Stimulated activated memory B cell treated with anti-CD40 and anti-IgM and Interleukin-4, amounts not matched to agents 10 μg/mL and 1 μg/mL and 100 μg/mL, for 72 hours (primary cell): ENCODE measurements at places on chromosomes 7 and 10.
A peak's percentile ranks its signal among the peaks of the same experiment; 100 is the strongest.

- H3K36me3 ChIP-seq: no peaks in the 10 kb centered on the region
- H3K27ac ChIP-seq: peak overlapping the region; percentile 95
- H3K4me3 ChIP-seq: peak overlapping the region; percentile 96
- H3K4me1 ChIP-seq: peaks cover 28% of the 10 kb centered on the region
- peak; percentile 60 for ATAC-seq
Observed at GRCh38 chr10:50740293-50740648, 535 bp downstream of the ASAH2B start.

GRCh38 chr10:4494551-4494950, 331.5 kb upstream of the AKR1E2 start:
- ATAC-seq: no peak
- H3K27ac ChIP-seq: no peak overlapping the region
- no peak overlapping the region for H3K4me3 ChIP-seq
- no peaks in the 10 kb centered on the region for H3K27me3 ChIP-seq
- no peaks in the 10 kb centered on the region for H3K4me1 ChIP-seq

DNA sequence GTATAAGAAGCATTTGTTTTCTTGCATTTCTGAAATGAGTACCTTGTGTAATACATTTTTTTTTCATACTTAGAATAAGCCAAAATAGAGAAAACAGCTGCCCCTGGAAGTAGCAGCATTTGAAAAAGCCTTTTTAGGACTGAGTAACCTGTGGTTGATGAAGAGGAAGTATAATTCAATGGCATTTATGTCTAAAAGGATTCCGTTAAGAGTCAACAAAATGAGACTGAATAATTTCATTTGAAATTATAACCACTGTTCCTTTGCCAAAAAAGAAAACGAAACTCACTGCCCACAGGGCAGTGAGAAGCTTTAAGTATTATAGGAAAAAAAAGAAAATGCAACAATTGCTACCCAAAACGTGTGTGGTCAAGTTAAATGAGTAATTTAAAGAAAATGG, 705.6 kb upstream of the PHF14 start:
- no peaks in the 10 kb centered on the region for H3K36me3 ChIP-seq
- ATAC-seq: no peak
- no peaks in the 10 kb centered on the region for H3K4me1 ChIP-seq
- no peak overlapping the region for H3K27ac ChIP-seq
- no peaks in the 10 kb centered on the region for H3K27me3 ChIP-seq

GRCh38 chr7:49773218-49773935, at the start of gene VWC2:
Gene VWC2, plus strand, starts transcription at chr7:49773638. Its CDS starts 1,798 bp downstream, at chr7:49775436.
- no peak within 1 kb of the TSS for H3K27ac ChIP-seq
- ATAC-seq: no peak
- H3K4me1 ChIP-seq: peaks cover 12% of the 10 kb centered on the region
- peaks cover 78% of the 10 kb centered on the region for H3K27me3 ChIP-seq

- peaks cover 7% of the 10 kb centered on the region for H3K27me3 ChIP-seq
- H3K36me3 ChIP-seq: no peaks in the 10 kb centered on the region
- no peak for ATAC-seq
Observed at GRCh38 chr7:112144284-112145059, 61.7 kb downstream of the DOCK4 start.

- ATAC-seq: no peak
- no peak overlapping the region for H3K4me3 ChIP-seq
- H3K4me1 ChIP-seq: no peaks in the 10 kb centered on the region
- H3K27ac ChIP-seq: no peak overlapping the region
- H3K27me3 ChIP-seq: no peaks in the 10 kb centered on the region
Observed at GRCh38 chr10:19605806-19606205, 210.4 kb upstream of the PLXDC2 start.

GRCh38 chr7:84216472-84216871, 21.9 kb upstream of the SEMA3A start:
- no peaks in the 10 kb centered on the region for H3K36me3 ChIP-seq
- ATAC-seq: no peak
- H3K27me3 ChIP-seq: no peaks in the 10 kb centered on the region
- H3K27ac ChIP-seq: no peak overlapping the region

DNA sequence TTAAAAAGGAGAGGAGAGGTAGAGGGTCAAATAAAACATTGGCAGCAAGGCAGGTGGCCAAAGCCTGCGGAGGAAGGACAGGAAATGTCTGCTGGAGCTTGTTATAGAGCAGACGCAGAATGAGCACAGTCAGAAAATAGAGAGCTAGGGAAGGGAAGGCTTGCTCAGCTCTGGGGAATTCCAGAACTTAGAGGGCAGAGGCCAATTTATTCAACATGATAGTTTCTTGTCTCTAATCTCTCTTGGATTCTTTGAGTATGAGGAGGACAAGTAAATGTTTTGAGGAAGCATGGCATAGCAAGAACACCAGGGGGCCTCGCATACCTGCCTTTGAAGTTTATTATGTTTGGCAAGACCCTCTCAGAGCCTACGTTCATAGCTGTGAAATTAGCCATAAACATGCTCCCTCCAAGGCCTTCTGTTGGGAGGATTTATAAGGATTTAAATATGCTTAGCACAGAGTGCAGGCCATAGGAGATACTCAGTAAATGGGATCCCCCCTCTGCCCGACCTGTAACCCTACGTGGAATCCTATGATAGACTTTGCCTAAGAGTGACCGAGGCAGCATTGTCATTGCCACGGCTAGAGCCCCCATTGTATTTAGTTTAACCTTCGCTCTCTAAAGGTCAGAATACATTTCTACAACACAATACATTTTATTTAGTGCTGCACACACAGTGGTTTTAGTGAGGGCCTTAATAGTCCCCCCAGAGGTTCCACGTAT, 293.9 kb downstream of the CCDC3 start:
- no peak overlapping the region for H3K4me3 ChIP-seq
- no peaks in the 10 kb centered on the region for H3K27me3 ChIP-seq
- H3K36me3 ChIP-seq: no peaks in the 10 kb centered on the region
- peaks cover 47% of the 10 kb centered on the region for H3K4me1 ChIP-seq
- ATAC-seq: peak; percentile 31
- peak overlapping the region; percentile 57 for H3K27ac ChIP-seq

- H3K27ac ChIP-seq: no peak overlapping the region
- H3K27me3 ChIP-seq: no peaks in the 10 kb centered on the region
- H3K4me1 ChIP-seq: peaks cover 48% of the 10 kb centered on the region
Observed at GRCh38 chr7:99124751-99125504, 19.0 kb downstream of the SMURF1 start.

DNA sequence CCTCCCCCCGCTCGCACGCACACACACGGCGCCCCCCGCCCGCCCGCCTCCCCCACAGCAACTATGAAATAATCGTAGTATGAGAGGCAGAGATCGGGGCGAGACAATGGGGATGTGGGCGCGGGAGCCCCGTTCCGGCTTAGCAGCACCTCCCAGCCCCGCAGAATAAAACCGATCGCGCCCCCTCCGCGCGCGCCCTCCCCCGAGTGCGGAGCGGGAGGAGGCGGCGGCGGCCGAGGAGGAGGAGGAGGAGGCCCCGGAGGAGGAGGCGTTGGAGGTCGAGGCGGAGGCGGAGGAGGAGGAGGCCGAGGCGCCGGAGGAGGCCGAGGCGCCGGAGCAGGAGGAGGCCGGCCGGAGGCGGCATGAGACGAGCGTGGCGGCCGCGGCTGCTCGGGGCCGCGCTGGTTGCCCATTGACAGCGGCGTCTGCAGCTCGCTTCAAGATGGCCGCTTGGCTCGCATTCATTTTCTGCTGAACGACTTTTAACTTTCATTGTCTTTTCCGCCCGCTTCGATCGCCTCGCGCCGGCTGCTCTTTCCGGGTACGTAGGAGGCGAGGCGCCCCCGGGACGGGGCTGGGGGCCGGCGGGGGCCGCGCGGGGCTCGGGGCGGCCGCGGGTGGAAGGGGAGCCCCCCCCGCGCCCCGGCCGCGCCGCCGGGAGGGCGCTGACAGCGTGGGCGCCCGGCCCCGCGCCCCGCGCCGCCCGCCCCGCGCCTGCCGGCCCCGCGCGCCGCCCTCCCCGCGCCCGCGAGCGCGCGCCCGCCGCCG, 441 bp downstream of the BMI1 start:
- peak overlapping the region; percentile 90 for H3K4me3 ChIP-seq
- peaks cover 45% of the 10 kb centered on the region for H3K4me1 ChIP-seq
- peak; percentile 61 for ATAC-seq
- no peaks in the 10 kb centered on the region for H3K27me3 ChIP-seq
- H3K27ac ChIP-seq: peak overlapping the region; percentile 94

GRCh38 chr7:66353547-66353946, 148.4 kb downstream of the TPST1 start:
- H3K27ac ChIP-seq: no peak overlapping the region
- H3K36me3 ChIP-seq: no peaks in the 10 kb centered on the region
- H3K4me1 ChIP-seq: peaks cover 7% of the 10 kb centered on the region
- H3K27me3 ChIP-seq: no peaks in the 10 kb centered on the region
- H3K4me3 ChIP-seq: no peak overlapping the region

DNA sequence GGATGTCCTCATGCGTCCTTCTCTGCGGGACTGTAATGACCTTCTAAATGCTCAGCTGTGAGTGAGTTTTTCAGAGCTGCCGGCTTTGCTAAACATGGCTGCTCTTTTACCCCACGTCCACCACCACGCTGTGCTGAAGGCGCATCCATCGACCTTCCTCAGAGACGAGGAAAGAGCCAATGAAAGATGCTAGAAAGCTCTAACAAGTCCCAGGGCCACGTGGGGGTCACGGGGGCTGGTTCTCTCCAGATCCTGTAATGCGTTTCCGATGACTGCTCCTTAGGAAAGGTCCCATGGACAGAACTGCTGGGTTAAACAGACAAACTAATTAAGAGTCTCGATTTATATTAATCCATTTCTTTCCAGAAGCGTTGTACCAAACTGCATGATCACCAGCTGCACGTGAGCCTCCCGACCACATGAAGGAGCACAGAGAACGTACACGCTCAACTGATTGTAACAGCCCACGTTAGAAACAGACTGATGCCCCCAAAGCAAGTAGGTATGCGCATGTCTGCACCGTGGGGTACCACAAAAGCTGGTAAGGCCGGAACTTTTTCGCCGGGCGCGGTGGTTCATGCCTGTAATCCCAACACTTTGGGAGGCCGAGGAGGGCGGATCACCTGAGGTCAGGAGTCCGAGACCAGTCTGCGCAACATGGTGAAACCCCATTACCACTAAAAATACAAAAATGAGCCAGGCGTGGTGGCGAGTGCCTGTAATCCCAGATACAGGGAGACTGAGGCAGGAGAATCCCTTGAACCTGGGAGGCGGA, 109.6 kb downstream of the TCERG1L start:
- H3K27ac ChIP-seq: no peak overlapping the region
- no peaks in the 10 kb centered on the region for H3K36me3 ChIP-seq
- ATAC-seq: no peak
- no peaks in the 10 kb centered on the region for H3K4me1 ChIP-seq
- H3K4me3 ChIP-seq: no peak overlapping the region

DNA sequence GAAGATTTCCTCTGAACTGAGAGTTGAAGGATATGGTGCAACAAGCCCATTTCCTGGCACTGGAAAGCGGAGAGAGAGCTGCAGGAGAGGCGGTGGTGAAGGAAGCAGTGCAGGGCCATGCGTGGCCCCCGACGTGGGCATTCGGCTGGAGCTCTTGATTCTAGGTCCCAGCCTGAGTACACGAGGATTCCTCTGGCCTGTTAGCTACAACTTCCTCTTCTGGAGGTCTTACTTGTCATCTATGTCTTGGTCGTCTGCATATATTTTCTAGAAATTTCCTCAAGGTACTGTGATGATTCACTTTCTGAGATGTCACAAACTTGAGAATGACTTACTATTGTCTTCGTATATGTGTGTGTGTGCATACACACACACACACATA, 59.2 kb upstream of the JAZF1 start:
- ATAC-seq: peak; percentile 87
- H3K4me3 ChIP-seq: no peak overlapping the region
- peaks cover 9% of the 10 kb centered on the region for H3K4me1 ChIP-seq
- H3K36me3 ChIP-seq: no peaks in the 10 kb centered on the region
- H3K27ac ChIP-seq: peak overlapping the region; percentile 59

- no peak overlapping the region for H3K4me3 ChIP-seq
- H3K4me1 ChIP-seq: no peaks in the 10 kb centered on the region
- H3K27ac ChIP-seq: no peak overlapping the region
- H3K27me3 ChIP-seq: no peaks in the 10 kb centered on the region
- H3K36me3 ChIP-seq: no peaks in the 10 kb centered on the region
Observed at GRCh38 chr10:8305876-8306652, 251.6 kb downstream of the GATA3 start.

GRCh38 chr7:158110661-158111048, 477.0 kb downstream of the PTPRN2 start:
- no peak for ATAC-seq
- H3K4me3 ChIP-seq: no peak overlapping the region
- no peak overlapping the region for H3K27ac ChIP-seq
- H3K36me3 ChIP-seq: no peaks in the 10 kb centered on the region

DNA sequence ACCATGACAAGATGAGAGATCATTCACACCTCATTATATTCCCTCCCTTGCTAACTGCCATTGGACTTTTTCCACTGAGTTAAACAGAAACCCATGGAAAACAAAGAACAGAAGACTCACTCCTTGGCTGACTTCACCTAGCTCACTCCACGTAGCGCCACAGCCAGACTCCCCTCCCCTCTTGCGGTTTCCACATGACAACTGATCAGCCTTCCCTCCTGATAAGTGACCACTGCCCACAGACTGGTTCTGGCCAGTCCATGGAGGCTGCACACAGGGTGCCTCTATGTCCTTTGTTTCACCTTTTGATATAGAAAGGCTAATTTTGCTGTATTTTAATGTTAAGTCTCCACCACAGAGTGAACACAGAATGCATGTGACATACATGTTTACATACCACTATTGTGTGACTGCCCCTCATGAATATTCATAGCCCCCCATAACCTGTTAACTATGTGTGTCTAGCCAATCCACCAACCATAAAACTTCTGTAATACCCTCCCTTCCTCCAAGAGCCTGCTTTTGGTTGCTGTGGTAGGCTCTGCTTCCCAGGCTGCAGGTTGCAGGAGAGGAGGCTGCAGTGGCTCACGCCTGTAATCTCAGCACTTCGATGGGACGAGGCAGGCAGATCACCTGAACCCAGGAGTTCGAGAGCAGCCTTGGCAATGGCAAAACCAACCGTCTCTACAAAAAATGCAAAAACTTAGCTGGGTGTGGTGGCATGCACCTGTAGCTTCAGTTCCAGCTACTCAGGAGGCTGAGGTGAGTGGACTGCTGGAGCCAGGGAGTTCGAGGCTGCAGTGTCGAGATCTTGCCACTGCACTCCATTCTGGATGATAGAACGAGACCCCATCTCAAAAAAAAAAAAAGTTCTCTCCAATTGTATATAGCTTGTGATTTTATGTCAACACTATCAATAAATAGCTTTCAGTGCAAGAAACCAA, 10.0 kb upstream of the IFIT5 start:
- H3K4me3 ChIP-seq: no peak overlapping the region
- no peaks in the 10 kb centered on the region for H3K4me1 ChIP-seq
- peaks cover 6% of the 10 kb centered on the region for H3K36me3 ChIP-seq
- H3K27ac ChIP-seq: no peak overlapping the region

DNA sequence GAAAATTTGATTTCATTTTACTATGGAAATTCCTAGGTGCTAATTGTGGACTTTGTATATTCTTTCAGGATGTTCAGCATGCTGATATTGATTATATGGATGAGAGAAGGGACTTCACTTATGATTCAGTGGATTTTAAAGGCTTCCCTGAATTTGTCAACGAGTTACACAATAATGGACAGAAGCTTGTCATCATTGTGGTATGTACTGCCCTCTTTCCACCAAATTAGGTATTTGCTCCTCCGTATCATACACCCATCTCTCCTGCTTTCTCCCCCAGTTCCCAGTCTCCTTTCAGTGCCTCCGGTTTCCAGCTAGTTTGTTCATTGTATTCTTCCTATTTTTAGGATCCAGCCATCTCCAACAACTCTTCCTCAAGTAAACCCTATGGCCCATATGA, 34.6 kb downstream of the MGAM start:
- no peak overlapping the region for H3K4me3 ChIP-seq
- ATAC-seq: no peak
- no peaks in the 10 kb centered on the region for H3K4me1 ChIP-seq
- peaks cover 17% of the 10 kb centered on the region for H3K27me3 ChIP-seq
- H3K36me3 ChIP-seq: no peaks in the 10 kb centered on the region

GRCh38 chr7:123580406-123581161, 21.0 kb upstream of the ASB15 start:
- no peak overlapping the region for H3K4me3 ChIP-seq
- no peaks in the 10 kb centered on the region for H3K4me1 ChIP-seq
- no peak for ATAC-seq
